ENCODE measurements at places on chromosomes 2 and 18.
A peak's percentile ranks its signal among the peaks of the same experiment; 100 is the strongest.

- peak; percentile 39 for DNase-seq
Observed at GRCh38 chr2:20916604-20917286, 93.8 kb upstream of the LDAH start.

- no peak for DNase-seq
Observed at GRCh38 chr2:178412047-178412446, 38.9 kb downstream of the PRKRA start.

- no peak for DNase-seq
Observed at GRCh38 chr2:174984561-174984960, 20.6 kb downstream of the CHN1 start.

- no peak for DNase-seq
Observed at GRCh38 chr2:155980941-155981560, 351.5 kb downstream of the NR4A2 start.

DNA sequence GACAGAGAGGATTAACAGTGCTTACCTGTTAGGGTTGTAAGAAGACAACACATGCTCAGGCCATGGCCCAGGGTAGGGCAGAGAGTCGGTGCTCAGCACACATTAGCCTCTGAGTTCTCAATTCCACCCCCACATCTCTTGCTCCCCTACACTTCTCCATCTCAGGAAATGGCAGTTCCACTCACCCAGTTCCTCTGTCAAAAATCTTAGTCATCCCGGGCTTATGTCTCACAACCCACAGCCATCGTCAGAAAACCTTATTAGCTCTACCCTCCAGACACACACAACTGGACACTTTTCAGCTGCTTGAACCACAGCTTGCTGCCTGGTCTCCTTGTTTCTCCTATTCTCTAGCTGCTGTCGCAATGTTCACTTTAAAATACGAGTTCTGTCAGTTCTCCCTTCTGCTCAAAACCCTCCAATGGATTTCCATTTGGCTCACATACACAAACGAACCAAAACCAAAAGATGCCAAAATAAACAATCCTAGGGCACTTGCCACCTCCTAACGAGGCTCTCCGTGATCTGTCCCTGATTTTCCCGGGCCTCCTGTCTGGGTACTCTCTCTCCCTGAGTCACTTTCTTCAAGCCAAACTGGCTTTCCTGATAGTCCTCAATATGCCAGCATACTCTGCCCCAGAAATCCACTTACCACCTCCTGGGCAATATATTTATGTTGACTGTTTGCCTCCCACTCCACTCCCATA, 89.7 kb downstream of the KCTD1 start:
- DNase-seq = no peak

DNA sequence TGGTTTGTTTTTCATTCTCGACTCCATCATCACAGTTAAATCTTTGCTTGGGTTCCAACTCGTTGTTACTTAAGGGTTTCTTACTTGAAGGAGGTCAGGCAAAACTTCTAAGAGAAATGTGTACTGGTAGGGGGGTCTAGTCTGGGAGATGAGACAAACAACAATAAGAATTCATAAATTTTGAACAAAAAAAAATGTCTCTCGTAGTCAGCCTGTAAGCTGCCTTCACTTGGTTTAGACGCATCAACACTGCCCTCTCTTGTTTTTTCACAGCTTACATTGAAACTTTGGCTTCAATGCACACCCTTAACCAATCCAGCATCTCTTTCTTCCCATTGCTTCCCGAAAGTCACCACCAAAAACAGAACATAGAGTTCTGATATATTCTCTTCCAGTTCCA, 576.4 kb upstream of the PIK3C3 start:
- no peak for DNase-seq

GRCh38 chr2:235938611-235939010, 229.6 kb downstream of the GBX2 start:
- no peak for DNase-seq

DNA sequence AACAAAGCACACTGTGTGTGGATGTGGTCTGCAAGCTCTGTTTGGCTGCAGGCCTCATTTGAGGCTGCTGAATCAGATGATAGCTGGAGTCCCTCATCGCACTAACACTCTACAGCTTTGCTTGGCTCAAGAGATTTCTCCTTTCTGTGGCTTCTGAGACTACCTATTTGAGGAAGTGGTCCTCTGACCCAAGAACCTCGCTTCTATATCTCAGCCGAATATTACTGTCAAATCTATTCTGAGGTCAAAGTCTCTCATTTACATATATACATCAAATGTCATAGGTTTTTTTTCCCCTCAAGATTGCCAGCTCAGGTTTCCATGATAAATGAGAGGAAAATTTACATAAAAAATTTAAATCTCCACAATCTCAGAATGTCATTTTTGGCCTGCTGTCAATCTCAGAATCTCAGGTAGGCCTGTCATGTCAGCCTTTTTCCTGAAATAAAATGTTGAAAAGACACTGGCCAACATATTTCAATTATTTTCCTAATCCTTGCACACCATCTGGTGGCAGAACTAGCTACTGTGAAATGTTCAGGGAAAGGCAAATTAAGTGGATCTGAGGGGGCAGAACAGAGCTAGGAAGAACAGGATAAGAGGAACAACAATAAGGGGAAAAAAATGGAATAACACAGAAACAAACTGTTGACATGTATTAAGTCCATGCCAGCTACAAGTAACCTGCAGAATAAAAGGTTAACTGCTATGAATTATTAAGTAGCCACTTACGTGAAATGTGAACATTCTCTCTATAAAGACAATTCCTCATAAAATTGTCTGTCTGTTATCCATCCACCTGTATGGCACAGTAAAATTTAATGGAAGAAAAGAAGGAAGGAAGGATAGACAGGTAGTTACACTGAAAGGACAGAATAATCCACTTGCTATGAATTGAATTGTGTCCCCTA, 39.3 kb downstream of the AP1S3 start:
- DNase-seq = no peak

GRCh38 chr2:652881-653480, 24.2 kb downstream of the TMEM18 start:
- DNase-seq = no peak

- DNase-seq = no peak
Observed at GRCh38 chr18:1464444-1465217, 560.0 kb downstream of the ADCYAP1 start.

GRCh38 chr2:152448606-152449005, 113.6 kb downstream of the FMNL2 start:
- DNase-seq = no peak

GRCh38 chr2:241613017-241613780, 23.8 kb downstream of the THAP4 start:
- no peak for DNase-seq

DNA sequence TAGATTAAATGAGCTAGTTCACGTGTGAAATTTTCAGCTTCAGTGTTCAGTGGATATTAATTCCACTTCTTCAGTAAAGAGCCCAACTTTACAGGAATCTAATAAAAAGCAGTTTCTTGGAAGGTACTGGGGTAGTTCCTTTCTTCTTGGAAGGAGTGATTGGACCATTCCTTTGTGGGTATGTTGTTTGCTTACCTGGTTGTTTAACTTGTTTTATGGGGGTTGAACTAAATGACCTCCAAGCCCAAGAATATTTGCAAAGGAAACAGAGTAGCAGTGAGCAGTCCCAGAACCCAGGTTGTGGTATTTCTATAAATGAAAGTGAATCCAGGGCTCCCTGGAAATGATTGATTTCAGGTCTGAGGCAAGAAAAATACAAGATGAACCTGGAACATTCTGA, 31.4 kb downstream of the KCNJ13 start:
- no peak for DNase-seq

GRCh38 chr2:138180692-138181386, 216.6 kb downstream of the HNMT start:
- no peak for DNase-seq

DNA sequence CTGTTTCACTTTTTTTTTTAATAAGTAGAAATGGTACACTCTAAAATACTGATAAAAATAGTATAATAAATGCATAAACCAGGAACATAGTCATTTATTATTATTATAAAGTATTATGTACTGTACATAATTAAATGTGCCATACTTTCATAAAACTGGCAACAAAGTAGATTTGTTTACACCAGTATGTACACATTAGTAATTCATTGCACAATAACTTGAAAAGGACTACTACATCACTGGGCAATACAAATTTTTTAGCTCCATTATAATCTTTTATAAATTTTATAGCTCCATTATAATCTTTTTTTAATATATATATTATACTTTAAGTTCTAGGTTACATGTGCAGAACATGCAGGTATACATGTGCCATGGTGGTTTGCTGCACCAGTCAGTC, 636.5 kb downstream of the CNTNAP5 start:
- no peak for DNase-seq

GRCh38 chr2:161710131-161710915, 86.1 kb downstream of the SLC4A10 start:
- DNase-seq = no peak

- DNase-seq = no peak
Observed at GRCh38 chr2:43853141-43854081, 14.6 kb downstream of the ABCG8 start.

- no peak for DNase-seq
Observed at GRCh38 chr2:117888897-117889296, 74.4 kb downstream of the DDX18 start.

DNA sequence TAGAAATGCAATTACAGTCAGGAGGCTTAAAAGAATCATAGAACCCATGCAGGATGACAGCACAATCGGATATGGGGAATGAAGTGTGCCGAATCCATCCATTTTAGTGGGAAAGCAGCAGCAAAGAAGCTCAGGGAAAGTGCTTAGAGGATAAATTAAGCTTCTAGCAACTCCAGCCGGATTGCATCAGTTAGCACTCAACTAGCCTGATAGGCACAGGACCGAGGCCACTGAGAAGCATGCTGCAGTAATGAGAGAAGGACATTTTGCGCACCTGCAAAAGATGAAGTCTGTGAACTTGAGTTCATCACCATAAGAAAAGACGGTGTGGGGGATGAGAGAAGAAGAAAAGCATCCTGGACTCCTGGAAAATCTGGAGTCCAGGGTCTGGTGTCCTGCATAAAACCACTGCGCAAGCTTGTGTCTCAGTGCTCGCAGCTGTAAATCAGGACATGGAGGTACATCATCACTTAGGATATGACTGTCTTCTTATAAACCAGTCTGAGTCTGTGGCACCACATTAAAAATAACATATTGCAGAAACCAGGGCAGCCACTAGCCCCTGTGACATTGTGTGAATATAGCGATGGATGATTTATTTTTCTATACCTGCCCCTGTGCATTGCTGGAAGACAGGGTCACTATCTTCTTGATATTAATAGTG, 665.5 kb upstream of the SOX11 start:
- no peak for DNase-seq

- peak; percentile 15 for DNase-seq
Observed at GRCh38 chr2:68317971-68318913, 1.5 kb downstream of the CNRIP1 start.

DNA sequence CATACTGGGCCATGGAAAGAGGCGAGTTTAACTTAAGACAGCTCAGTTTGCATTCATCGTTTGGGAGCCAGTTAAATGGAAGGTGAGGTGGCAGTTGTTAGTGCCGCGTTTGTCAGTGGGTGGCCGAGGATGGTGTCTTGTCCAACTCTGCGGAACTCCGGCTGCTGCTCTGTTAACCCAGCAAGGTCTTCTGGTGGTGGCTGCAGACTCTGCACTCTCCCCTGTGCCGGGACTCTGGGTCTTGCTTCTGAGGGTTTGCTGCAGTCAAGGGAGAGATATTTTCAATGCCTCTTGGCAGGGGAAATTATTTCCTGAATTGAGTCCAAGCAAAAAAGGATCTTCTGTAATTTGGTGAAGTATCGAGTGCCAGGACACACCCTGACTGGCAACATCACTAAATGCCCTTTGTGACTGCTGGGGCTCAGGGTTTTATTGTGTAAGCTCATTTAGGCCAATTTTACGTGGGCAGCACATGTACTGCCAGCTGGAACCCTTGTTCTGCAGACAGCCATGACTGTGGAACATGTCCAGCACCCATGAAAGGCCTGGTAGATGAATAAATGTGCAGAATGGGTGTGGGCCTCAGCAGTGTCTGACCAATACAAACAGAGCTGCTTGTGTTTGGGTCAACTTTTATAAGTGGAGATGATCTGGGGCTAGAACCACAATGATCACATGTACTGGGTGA, 58.1 kb downstream of the IL1R2 start:
- DNase-seq = peak; percentile 83

DNA sequence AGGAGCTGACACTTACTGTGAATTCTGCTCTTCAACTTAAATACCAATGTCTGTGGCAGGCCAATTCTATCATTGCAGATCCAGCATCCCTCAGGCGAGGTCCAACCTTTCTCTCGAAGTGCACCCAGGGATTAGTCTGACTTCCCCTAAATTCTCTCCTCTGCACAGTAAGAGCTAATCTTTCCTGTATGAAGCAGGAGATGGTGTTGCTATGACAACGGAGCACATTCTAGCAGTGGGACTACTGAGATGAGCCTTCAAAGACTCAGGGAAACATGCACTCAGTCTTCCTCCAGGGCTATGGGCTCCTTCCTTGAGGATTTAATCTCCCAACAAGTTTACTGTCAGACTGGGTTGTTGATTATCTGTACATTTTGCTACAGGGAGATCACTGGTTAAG, 176.3 kb downstream of the NOL4 start:
- no peak for DNase-seq

- DNase-seq = no peak
Observed at GRCh38 chr2:188765522-188766470, 208.4 kb upstream of the COL3A1 start.

DNA sequence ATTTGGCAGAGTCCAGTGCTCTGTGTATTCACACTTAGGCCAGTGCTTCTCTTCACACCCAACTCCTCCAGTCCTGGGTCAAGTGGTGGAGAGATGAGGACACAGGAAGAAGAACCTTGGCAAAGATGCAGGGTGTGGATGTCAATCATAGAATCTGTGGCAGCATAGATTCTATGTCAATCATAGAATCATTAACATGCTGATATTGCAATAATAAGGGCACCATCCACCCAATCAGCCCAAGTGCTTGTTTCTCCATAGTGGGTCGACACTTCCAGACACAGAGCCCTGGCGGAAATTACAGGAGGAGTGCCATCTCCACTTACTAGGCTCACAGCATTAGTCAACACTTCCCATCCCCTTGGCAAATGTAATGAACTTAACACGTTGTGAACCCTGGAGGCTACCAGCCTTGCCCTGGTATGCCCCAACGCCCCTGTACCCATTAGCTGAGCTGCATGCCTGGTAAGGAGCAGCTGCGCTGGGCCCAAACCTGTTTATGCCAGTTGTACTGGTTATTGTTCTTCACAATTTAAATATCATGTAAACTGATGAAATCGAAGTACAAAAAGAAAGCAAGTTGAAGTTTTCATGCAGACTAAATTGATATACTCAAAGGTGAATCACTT, 161.5 kb upstream of the SMAD2 start:
- no peak for DNase-seq

GRCh38 chr2:65778137-65778536, 345.7 kb upstream of the SPRED2 start:
- no peak for DNase-seq

DNA sequence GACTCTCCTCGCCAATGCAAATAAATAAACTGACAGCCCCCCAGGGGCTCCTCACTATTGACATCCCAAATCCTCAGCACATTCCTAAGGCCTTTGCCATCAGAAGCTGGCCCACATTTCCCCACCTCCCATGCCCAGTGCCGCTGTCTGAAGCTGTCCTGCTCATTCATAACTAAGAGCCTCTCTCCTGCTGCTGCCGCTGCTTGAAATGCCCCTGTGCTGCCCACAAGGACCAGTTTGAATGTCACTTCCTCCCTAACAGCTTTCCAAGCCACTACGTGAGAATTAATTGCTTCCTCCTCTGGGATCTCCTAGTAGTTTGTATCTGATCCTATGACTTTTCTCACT, 151.6 kb upstream of the CAPN13 start:
- no peak for DNase-seq

- DNase-seq = no peak
Observed at GRCh38 chr2:160431441-160431840, 62.2 kb downstream of the RBMS1 start.

- no peak for DNase-seq
Observed at GRCh38 chr18:24187689-24188088, 48.8 kb downstream of the CABYR start.
